Activated T-helper 1 cell treated with Interleukin-2 at 50 U/mL for 16 hours (primary cell): ENCODE measurements at places on chromosomes 12 and 14.

GRCh38 chr14:38197784-38198335 is 9.8 kb upstream of the SSTR1 start:
- no peak for DNase-seq

GRCh38 chr12:128654468-128654867 is 169.3 kb downstream of the SLC15A4 start:
- no peak for DNase-seq

GRCh38 chr12:123389560-123390351 is 5.8 kb downstream of the KMT5A start:
- DNase-seq, result peak; percentile 9

DNA sequence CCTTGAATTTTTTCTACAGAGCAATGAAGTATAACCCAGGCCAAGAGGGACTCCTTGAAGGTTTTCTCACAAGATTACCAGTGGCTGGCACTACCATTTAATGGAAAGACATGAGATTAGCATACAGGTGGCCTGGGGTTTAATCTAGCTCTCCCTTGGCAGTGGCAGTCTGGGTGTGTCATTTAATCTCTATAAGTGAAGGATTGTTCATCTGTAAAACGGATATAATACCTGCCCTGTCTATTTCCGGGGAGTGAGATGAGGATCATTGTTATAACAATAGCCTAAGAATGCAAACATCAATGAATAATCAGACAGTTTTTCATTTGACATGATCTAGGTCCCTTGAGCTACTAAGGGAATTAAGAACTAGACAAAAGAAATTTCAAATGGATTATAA is 168.7 kb upstream of the CPNE8 start:
- DNase-seq, result no peak

GRCh38 chr14:68898248-68899032 is 80.7 kb downstream of the ACTN1 start:
- no peak for DNase-seq

- DNase-seq, result no peak
Observed at GRCh38 chr12:49673446-49674317, 33.5 kb downstream of the FMNL3 start.

GRCh38 chr12:67331123-67331522 is 62.0 kb downstream of the CAND1 start:
- no peak for DNase-seq

DNA sequence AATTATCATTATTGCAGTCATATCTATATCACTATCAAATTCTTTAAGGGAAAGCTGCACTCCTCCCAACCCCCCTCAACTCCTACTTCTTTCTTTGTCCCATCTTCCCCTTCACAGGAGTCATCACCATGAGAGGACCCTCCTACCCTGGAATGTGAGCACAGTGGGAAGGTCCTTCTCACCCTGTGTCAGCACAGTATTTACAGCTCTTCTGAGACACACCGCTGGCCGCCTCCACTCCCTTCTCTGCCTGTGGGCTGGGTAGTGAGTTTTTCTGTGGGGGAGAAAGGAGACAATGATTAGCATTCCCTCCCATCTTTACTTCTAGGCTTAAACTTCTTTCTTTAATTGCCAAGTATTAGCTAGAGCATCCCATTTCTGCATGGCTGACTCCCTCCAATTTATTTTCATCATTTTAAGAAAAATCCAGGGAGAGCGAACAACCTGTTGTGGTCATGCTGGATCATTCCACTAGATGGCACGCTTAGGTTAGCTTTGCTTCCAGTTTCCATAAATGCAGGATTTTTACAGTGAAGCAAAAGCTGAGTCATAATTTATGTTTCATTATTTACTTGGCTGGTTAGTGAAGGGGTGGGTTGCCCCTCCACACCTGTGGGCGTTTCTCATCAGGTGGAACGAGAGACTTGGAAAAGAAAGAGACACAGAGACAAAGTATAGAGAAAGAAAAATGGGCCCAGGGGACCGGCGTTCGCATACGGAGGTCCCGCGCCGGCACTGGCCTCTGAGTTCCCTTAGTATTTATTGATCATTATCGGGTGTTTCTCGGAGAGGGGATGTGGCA is 188.5 kb downstream of the ALX1 start:
- DNase-seq, result no peak

GRCh38 chr12:114981036-114981435 is 297.1 kb upstream of the TBX3 start:
- no peak for DNase-seq

DNA sequence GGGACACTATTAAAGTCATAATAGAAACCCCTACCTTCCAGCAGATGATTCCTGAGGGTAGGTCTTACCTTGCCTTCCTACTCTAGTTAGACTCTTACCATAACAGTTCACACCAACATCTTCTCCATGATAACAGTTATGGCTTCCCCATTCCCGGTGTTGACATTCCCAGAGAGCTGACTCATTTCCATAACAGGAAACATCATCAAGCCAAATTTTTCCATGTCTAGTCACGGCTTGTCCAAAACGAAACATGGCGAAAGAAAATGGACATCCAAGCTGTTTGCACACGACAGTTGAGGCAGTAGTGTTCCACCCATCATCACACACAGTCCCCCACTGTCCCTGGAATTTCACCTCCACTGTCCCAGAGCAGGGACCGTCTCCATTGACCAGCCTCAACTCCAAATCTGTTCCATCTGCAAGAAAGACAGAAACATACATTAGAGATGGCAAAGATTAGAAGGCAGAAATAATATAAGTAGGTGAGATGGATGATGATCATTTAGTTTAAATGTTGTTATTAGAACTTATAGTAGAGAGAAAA is 10.6 kb downstream of the CD163L1 start:
- no peak for DNase-seq

DNA sequence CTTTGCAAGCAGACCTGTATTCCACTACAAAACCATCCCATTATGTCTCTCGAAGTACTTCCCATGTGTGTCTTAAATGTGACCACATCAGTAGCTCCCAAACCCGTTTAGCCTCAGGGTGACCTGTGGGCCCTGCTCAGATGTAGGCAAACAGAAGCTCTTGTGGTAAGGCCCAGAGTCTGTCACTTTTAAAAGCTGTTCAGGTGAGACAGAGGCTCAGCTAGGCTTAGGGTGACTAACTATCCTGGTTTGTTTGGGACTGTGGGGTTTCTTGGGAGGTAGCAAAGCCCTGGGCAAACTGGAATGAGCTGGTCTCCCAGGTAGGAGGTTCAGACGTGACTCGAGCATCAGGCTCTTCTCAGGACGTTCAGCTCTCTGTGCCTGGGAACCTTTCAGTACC is 64.5 kb upstream of the VASH1 start:
- no peak for DNase-seq

- DNase-seq, result no peak
Observed at GRCh38 chr12:6630736-6631135, 5.0 kb downstream of the LPAR5 start.

DNA sequence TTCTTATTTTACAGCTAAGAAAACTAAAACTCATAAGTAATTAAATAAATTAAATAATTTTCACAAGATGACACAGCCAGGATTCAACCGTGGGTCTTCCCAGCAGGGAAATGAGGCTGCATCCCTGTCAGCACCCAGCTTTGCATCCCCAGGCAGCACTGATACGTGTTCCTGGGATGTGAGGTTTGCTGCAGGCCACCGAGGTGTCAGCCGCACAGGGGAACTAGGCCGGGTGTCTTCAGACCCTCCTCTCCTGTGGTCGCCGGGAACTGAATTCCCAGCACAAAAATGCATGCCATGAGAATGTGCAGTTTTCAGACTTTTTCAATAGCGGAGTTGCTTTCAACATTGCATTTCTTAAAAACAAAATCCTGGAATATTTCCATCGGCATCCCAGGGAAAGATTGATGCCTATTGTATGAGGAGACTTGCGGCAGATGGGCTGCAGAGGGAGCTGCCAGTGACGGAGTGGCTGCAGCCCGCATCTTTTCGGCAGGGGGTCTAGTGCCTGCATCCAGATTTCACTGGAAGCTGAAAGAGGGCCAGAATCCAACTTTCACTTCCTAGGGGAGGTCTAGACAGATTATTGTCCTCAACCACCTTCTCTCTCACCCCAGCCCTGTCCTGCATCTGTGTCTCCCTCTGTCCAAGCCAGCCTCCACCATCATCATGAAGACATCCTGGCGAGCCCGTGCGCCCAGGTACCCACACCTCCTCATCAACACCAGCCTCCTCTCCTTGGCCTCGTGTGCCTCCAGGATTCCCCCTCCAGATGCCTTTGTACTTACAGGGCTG is 12.6 kb downstream of the LRTM2 start:
- DNase-seq, result no peak

DNA sequence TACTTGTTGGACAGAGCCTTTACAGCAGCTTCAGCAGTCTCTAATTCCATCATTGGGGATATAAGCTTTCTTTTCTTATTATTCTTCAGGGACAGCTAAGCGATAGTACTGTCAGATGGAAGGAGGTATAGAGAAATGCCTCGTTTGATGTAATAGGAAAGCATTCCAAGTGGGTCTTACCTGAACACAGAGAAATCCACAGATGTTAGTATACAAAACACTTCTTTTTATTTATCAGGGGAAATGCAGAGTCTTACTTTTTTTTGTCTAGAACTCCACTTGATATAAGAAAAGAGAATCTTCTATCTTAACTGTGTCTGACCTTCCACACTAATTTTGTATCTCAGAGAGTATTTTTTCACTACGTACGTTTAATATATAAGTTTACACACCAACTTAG is 1.9 kb downstream of the SYT1 start:
- no peak for DNase-seq

DNA sequence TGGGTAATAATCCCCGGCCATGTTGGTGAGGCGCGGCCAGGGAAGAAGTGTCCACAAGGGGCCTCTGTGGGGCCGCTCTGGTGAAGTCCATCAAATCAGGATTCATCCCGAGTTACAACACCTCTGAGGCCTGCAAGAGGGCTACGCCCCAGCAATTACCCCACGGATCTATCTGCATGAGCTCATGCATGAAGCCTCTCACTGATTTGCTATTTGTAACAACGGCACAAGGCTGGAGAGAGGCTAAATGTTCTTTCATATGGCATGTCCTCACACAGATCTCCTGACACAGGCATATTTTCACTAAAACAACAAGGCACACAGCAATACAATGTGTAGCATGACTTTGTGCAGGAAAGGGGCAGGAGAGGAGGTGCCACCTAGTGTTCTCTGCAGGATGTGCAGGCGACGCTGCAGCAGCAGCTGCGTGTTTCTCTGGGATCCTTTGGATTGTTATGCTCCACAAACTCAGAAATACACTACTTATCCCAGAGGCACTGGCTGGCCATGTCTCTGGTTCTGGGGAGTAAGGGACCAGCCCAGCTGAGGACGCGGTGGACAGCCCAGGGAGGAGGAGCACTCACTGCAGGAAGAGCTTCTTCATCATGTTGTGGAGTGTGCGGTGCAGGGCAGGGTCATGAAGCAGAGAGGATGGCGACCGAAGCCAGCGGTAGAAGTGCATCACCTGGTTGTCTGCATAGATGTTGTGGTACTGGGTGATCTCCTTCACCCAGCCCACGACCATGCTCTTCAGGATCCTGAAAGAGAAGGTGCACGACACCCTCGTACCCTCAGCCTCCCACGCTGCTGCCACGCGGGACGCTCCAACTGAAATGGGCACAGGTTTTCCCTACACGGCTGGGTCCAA is 20.2 kb downstream of the P2RX2 start:
- DNase-seq, result no peak

DNA sequence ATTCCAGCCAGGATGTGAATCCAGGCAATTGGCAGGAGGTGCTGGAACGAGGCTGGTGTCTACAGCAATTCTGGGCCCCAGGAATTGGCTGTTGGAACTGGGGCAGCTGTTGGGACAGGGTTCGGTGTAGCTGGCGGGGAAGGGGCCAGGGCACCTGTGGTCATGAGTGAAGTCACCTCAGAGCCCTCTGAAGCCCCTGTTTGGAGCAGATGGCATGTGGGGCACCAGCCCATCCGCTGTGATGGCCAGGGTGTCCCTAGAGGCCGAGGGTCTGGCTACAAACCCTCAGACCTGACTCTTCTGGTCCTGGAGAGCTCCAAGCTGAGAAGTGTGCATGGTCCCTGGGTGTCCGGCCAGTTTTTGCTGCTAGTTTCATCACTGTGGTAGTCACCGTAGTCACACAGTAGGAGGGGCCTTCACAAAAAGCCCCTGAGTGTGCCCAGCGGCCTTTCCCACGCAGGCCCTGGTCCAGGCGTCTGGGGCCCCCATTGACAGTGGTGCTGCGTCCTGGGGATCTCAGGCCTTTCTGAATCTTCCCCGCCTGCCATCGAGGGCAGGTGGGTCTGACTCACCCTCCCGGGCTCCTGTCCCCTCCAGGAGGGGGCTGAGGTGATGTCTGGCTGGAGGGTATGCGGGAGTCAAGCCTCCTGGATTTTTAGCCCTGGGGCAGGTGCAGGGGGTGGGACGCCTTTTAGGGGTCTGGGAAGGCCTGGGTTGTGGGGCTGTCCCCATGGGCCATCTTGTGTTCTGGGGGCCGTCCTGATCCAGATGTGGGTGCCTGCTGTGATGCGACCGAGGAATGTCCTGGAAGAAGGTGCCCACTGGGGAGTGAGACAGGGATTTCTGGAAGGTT is 368.0 kb downstream of the TMEM121 start:
- no peak for DNase-seq

- DNase-seq, result no peak
Observed at GRCh38 chr14:89912221-89912620, 42.3 kb downstream of the EFCAB11 start.

DNA sequence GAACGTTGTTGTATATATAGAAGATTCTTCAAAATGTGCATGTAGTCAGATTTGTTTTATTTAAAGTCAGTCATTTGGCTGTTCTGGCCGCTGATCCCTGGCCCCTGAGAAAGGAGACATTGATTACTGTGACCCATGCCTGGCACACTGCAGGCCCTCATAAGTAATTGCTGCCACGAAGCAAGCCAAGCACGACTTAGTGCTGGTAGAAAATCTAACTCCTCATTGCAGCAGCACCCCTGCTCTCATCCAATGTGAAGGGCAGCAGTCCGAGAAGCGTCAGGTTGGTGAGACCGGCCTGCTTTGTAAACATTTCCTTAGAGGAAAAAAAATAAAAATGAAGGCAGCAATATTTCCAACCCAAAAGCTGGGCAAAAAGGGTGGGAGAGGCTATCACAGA is 22.8 kb upstream of the TMTC2 start:
- no peak for DNase-seq

DNA sequence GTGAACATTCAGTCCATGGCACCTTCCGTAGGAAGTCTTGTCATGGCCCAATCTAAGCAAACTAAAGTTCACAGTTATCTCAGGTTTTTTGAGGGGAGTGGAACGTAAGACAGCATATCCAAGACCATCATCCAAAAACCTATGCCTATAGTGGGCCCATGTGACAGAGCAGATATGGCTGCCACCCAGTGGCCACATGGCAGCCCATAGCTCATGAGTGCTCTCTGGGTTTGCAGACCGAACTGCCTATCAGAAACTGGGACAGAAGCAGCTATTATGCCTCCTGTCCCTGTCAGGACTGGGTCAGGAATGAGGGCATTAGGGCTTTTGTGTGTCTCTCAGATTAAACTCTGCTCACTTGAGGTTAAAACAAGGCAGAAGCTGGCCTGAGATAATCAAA is 503.7 kb downstream of the NRXN3 start:
- no peak for DNase-seq
